EH (cell line): ENCODE measurements at places on chromosomes 13 and 19.

DNA sequence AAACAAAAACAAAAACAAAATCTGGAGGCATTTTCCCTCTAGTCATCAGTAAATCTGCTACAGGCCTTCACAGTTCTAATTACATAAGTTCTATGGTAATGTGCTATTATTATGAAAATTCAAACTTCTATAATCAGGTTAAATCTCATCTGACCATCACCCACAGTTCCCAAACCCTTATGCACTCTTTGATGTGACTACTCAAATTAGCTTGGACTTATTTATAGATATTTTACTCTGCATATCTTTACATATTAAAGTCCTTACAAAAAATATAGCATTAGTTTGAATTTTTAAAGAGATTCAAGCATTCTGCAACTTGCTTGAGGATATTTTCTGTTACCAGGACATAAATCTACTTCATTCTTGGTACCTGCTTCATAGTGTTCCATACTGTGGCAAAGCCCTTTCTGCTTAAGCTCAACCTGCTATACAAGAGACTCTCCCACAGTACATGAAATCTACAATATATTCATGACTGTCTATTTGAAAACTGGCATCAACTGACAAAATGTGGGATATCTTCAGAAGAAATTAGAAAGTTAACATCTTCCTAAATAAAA is 22.9 kb downstream of the SMAD9 start:
- DNase-seq: no peak

- no peak for DNase-seq
These were observed 31.9 kb upstream of the ZNF83 start for GRCh38 chr19:52670046-52670445.

- DNase-seq: no peak
These were observed 249.4 kb upstream of the PCDH20 start for GRCh38 chr13:61664801-61665705.

DNA sequence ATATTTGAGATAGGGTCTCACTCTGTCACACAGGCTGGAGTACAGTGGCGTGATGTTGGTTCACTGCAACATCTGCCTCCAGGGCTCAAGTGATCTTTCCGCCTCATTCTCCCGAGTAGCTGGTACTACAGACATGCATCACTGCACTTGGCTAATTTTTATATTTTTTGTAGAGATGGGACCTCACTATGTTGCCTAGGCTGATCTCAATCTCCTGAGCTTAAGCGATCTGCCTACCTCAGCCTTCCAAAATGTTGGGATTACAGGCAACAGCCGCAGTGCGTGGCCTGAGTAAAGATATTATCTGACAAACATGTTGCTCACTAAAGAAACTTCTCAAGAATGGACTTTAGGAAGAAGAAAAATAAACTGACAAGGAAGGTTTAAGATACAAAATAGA is 125.4 kb upstream of the ABCC4 start:
- no peak for DNase-seq

DNA sequence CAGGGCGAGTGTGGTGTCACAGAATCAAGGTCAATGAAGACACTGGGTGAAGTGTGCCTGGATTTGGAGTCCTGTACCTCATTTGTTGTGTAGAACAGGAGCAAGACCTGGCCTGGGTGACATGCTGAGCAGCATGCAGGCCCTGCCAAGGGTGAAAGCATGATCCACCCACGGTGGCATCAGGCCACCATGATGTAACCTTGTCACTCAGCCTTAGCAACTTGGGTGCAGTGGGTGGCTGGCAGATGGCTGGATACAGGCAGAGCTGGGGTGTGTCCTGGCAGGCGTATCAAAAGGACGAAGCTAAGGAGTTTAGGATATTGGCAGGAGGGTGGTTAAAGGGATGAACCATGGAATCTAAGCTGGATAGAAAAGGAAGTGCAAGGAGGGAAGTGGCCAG is 10.3 kb downstream of the THSD1 start:
- DNase-seq: no peak

GRCh38 chr19:18896421-18896841 is 473 bp upstream of the CERS1 start:
- DNase-seq: no peak

- peak; percentile 4 for DNase-seq
These were observed 621.4 kb downstream of the DIAPH3 start for GRCh38 chr13:59542303-59542702.

- no peak for DNase-seq
These were observed 3.4 kb upstream of the GRWD1 start for GRCh38 chr19:48442116-48443035.

DNA sequence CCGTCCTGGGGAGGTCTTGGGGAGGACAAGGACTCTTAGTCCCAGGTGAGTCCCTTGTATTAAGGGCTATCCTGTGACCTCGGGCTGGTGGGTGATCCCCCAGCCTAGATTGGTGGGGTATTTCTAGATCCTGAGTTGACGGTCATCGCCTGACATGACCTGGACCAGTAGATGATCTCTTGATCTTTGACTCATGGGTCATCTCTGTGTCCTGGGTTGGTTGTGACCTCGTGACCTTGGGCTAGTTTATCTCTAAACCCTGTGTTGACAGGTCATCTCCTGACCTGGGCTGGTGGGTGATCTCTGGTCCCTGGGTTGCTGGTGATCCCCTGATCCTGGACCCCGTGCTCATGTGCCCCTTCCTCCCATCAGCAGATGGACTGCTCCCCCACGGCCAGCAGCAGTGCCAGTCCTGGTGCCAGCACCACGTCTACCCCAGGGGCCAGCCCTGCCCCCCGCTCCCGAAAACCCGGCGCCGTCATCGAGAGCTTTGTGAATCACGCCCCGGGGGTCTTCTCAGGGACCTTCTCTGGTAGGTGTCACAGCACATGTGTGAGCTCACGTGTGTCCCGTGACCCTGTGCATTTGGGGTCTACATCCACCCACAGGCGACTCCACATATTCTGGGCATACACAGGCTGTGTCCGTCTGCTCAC is 6.3 kb downstream of the MIDN start:
- DNase-seq: no peak

DNA sequence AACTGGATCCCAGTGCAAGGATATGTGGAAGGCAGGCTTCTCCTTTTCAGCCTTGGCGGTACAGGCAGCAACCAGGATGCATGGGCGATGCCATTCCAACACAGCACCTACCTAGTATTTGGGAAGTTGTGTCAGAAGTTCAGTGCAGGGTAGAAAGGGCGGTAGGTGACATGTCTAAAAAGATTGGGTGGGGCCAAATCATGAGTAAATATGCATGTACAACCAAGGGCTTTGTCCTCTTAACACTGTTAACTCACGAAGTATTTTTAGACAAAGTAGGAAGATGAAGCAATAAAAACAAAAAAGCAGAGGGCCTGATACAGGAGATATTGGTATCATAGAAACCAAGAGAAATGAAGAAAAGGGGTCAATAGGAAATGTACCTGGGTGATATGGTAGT is 392.1 kb downstream of the MYO16 start:
- no peak for DNase-seq

- no peak for DNase-seq
These were observed 137.9 kb downstream of the MTUS2 start for GRCh38 chr13:28958018-28958417.

DNA sequence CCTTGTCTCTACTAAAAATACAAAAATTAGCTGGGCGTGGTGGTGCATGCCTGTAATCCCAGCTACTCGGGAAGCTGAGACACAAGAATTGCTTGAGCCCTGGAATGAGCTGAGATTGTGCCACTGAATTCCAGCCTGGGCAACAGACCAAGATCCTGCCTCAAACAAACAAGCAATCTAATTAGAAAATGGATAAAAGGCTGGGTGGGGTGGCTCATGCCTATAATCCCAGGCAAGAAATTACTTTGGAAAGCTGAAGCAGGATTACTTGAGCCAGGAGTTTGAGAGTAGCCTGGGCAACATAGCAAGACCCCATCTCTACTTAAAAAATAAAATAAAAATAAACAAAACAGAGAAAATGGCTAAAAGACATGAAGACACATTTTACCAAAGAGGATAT is 77.0 kb downstream of the CAB39L start:
- DNase-seq: peak; percentile 79

DNA sequence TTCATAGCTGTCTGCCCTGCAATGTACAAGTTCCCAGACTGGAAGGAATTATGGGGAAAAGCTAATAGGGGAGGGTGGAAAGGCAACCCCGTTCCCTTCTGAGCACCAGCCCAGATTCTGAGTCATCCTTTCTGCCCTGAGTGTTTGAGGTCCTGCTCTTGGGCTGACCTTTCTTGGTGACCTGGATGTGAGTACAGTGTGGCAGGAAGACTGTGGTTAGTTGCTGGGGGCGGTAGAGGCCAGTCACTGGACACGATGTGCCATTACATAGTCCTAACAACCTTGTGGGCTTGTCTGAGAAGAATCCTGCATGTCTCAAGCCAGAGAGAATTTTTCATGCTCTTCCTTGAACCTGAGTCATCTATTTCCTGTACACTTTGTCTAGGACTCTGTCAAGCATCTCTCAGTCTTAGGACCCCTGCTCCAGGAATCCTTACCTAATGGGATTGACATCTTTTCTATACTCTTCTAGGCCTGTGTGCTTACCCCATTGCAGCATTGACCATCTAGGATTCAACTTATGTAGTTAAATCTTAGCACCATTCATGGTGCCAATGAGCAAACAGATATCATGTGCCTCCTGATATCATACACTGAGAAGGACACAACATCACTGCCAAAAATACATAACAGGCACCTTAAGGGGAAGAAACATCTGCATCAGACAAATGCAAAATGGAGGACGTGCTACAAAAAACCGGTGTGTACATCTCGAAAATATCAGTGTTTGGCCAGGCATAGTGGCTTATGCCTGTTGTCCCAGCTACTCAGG is 8.1 kb upstream of the ANGPTL4 start:
- peak; percentile 99 for DNase-seq

DNA sequence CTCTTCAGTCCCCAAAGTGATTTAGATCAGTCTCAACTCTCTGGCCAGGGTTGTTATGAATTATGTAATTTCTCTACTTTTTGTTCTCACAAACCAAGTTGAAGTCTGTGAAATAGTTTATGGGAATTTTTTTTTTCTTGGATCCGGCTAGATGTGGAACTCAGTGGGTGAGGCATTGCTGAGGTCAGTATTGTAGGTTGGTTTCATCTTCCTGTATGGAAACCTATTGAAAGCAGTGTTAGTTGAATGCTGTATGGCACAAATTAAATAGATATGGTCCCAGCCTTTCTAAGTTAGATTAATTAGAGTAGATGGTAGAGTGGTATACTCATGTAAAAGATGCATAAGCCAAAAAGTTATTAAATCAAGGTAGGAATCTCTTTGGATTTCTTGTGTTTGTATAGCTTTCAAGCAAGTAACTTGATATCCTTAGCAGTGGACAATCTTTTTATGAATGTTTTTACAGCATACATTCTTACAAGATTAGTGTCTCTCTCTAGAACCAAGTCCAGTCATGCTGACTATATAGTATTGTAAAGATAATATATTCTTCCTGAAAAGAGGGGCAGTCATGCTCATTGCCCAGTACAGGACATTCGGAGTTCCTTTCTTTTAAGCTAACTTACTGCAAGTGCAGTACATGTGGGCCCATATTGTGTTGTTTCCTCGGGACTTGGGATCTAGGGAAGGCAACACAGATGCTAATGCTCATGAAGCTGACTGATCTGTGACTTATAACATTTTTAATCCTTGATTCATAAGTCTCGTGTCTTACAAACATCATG is 2541.1 kb downstream of the PCDH9 start:
- DNase-seq: peak; percentile 67

- peak; percentile 18 for DNase-seq
These were observed 368.4 kb downstream of the KLF12 start for GRCh38 chr13:73765651-73766384.

- peak; percentile 84 for DNase-seq
These were observed 10.7 kb downstream of the EPSTI1 start for GRCh38 chr13:42981317-42981716.

DNA sequence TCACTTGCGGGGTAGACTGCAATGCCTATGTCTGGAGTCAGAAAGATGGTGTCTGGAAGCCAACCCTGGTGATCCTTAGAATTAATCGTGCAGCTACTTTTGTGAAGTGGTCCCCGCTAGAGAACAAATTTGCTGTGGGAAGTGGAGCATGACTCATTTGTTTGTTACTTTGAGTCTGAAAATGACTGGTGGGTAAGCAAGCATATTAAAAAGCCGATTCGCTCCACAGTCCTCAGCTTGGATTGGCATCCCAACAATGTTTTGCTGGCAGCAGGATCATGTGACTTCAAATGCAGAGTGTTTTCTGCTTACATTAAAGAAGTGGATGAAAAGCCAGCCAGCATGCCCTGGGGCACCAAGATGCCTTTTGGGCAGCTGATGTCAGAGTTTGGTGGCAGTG is 9.5 kb upstream of the ERVV-1 start:
- no peak for DNase-seq

GRCh38 chr13:28058866-28059613 is 41.3 kb downstream of the FLT3 start:
- peak; percentile 38 for DNase-seq

DNA sequence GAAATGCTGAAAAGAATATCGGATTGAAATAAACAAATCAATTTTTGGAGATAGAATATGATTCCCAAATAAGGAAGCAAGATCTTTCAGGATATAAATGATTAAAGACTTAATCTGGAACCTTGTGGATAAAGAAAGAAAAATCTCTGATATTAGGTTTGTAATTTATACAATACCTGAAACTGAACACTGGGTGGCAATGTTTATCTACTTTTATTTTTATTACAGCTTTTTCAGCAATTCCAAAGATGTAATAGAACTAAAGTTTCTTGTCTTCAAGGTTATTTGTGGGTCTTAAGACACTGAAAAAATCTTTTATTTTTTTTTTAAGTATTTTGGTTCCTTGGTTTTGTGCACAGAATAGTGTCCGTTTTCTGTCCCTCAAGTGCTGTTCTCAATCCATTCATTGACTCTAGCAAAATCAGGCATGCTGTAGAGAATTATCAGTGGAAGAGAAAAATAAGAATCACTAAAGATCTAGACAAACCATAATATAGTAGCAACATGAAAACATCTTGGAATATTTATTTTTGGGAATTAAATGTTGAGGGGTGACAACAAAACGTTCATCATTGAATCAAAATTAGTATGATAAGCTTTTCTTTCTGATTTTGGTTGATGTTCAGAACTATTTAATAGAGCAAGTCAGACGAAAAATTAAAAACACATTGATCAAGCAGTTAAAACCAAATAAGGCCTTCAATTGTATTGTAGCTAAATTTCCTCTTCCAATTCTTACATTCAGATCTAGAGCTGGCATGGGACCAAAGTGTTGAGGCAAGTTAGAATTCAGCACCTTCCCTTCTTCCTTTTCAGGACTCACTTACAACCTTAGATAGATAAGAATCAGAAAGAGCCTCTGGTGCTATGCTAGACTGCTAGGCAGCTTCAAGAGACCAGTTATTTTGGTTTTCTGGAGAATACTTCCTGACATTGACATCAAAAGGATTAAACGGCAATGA is 704.4 kb upstream of the PCDH20 start:
- peak; percentile 2 for DNase-seq
